ENCODE measurements at places on chromosomes 5 and 9.

- no peak for DNase-seq
These were observed 25.2 kb upstream of the FOCAD start for GRCh38 chr9:20658677-20659473.

- no peak for DNase-seq
These were observed 56.1 kb downstream of the SHB start for GRCh38 chr9:38012767-38013450.

- no peak for DNase-seq
These were observed 220.7 kb upstream of the MSX2 start for GRCh38 chr5:174503461-174504265.

DNA sequence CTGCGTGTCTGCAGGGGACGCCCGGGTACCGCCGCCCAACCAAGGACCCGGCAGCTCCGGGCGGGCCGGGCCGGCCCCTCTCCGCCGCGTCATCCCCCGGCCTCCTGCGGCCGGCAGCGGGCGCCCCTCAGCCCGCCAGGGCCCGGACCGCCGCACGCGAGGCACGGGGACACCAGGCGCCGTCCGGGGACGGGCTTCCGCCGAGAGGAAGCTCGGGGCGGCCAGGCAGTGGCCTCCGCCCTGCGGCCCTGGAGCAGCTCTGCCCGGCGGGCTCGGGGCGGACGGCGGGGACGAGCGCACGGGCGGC lies 373 bp downstream of the FBXW5 start:
- no peak for DNase-seq

- DNase-seq: no peak
These were observed 151.6 kb upstream of the PHYKPL start for GRCh38 chr5:178383919-178384815.

DNA sequence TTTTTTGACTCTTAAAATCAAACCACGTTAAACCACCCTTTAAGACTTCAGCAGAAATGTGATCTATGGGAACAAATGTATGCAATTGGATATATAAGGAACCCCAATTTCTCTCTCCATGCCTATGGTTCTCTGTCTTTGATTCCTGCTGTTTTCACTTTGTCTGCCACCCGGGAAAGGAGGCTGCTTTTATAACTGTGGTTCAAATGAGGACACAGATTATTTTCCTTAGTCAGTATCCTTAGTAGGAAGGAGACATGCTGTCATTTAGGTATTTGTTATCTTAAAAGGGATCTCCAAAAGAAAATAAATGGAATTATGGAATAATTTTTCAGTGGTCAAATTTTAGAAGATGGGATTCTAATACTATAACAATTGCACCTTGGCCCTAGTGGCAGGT lies 176.1 kb upstream of the NREP start:
- DNase-seq: no peak

DNA sequence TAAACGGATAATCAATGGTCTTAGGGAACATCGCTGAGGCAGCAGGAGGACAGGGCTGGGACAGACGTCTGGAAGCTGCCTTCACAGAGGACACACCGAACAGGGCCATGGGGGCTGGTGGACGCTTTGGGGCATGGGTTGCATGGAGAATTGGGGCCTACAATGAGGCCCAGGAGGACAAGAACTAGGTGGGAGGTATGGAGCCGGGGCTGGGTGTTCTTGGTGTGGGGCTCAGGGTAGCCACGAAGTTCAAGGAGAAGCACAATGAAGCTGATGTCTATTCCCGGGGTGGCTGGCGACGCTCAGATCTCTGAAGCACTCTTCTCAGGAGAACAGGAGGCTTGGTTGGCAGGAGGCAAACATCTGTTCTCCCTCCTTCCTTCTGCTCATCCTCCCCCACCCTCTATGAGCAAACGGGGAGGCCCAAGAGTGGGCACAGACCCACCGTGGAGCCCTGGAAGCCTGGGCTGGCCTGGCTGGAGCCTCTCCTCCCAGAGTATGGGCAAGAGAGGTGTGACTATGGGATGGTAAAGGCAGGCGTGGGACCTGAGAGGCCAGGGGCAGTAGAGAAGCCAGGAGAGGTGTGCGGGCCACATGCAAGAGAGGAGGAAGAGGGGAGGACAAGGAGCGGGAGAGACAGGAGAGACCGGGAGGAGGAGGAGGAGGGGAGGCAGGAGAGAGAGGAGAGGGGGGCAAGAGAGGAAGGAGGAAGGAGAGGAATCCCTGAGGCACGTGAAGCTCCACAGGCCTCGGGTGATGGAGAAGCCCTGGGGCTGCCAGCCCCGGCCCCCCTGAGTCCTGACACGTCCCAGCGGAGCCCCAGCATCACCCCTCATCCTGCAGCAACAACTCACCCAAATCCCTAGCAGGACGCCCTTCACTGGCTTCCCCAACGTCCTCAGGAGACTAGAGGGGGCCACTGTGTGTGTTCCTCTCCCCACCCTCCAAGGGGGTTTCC lies 159.1 kb downstream of the OLFM1 start:
- no peak for DNase-seq

GRCh38 chr5:174312270-174312617 lies 266.7 kb downstream of the NSG2 start:
- DNase-seq: no peak

GRCh38 chr5:135599421-135600151 lies 20.8 kb upstream of the CXCL14 start:
- no peak for DNase-seq

GRCh38 chr5:92922231-92922967 lies 658.6 kb downstream of the NR2F1-AS1 start:
- no peak for DNase-seq

DNA sequence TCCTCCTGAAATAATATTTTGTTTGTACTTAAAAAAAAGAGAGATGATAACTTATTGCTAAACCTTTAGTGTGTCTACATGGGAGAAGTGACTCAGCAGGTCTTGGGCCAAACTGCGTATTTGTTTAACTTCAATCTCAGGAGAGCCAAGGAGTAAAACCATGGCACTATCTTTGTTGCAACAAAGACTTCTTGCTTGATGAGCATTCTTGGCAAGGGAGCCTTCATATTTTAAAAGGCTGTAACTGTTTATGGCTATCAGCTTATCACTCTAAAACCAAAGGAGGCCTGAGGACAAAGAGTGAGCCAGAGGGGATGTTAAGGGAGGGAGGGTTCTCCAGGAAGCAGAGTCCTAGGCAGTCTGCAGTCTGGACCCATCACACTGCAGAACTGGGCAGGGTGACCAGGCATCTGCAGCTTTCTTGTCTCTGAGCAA lies 216.2 kb upstream of the S1PR3 start:
- DNase-seq: no peak

- DNase-seq: no peak
These were observed 19.0 kb downstream of the SPDL1 start for GRCh38 chr5:169602535-169602934.

DNA sequence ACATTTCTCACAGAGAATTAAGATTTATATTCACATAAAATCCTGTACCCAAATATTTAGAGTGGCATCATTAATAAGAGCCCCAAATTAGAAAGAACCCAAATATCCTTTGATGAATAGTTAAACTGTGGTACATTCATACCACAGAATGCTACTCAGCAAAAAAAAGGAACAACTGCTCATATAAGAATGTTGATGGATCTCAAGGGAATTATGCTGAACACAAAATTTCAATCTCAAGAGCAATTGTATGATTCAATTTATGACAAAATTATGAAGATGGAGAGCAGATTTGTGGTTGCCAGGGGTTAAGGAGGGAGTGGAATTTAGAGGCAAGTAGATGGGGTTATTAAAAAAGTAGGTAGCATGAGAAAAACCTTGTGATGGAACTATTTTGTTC lies 4.5 kb upstream of the PAIP1 start:
- DNase-seq: no peak

GRCh38 chr9:75146229-75146628 lies 57.9 kb downstream of the OSTF1 start:
- no peak for DNase-seq

GRCh38 chr9:8708728-8709127 lies 909.1 kb upstream of the DMAC1 start:
- no peak for DNase-seq

GRCh38 chr5:116727248-116727647 lies 152.6 kb upstream of the SEMA6A start:
- no peak for DNase-seq

- DNase-seq: no peak
These were observed 19.0 kb downstream of the ACTL7B start for GRCh38 chr9:108836781-108837180.

DNA sequence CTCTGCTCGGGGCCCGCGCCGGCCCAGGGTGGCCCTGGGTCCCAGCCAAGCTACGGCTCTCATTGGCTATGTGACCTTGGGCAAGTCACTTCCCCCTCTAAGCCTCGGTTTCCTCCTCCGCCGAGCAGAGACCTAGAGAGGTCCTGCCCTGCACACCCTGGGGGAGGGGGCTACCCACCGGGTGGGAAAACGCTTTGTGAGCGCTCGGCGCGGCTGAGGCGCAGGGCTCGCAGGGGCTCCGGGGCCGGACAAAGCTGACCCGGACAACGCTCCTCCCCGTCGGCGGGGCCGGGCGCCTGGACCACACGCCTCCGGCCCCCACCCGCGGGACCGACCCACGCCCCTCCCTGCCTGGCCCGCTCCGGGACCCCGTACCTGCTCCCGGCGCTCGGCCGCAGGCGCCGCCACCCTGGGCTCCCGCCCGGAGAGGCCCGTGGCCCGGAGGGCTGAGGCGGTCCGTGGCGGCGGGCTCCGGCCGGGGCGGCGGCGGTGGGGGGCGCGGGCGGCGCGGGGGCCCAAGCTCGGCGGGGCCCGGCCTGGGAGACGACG lies 85.7 kb upstream of the MELK start:
- DNase-seq: peak; percentile 39

- DNase-seq: no peak
These were observed 1.6 kb upstream of the DHFR start for GRCh38 chr5:80656425-80656824.

GRCh38 chr9:136270173-136270705 lies 24.6 kb upstream of the QSOX2 start:
- DNase-seq: no peak

DNA sequence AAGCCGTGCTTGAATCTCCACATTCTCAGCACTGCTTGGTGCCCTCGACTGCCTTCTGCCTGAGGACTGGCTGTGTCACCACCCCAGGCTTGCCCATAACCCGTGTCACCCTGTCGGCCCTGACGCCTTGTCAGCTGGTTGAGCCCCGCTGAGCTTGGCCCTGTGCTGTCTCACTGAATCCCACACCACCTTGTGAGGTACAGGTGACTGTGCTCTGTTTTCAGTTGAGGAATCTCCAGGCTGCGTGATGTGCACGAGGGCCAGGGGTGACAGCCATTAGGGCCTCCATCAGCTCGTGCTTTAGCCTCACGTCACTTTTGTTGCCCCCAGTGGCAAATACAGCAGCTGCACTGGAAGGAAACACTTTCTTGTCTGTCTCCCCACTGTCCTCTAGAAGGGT lies 90.7 kb downstream of the CACNA1B start:
- DNase-seq: no peak

DNA sequence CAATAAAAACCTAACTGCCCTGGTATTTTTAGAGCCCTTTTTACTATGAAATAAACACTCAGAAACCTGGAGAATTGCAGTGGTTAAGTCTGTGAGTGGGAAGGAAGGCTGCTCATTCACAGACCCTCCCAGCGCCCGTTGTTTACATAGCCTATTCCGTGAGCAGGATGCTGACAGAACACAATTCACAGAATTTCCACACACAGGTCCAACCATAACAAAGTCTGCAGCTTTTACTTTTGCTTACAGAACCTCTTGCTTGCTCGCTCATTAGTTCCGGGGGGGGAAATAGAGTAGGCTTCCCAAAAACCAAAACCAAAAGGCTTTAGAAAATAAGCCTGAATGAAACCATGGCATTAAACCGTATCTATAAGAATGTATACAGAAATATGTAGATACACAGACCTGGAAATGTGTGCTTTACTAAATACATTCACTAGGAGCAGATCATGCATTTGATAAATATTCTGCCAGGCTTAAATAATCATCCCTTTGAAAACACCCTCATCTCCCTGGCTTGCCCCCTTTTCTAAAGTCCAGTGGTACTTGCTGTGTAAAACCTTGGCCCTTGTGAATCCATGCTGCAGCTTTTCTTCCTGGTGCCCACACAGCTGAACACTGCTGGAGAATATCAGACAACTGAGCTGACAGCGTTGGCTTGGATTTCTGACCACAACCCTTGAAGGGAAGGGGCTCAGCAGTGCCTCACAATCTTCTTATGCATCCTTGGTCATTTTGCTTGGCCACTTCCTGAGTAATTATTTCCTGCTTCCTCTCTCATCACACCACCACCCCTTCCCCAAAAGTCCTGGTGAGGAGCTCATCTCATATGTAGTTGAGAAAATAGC lies 128.0 kb downstream of the FANCC start:
- no peak for DNase-seq

GRCh38 chr5:116002116-116002906 lies 30.0 kb upstream of the ARL14EPL start:
- DNase-seq: no peak

- no peak for DNase-seq
These were observed 60.0 kb upstream of the FOXE1 start for GRCh38 chr9:97793067-97793466.

GRCh38 chr5:1899201-1899600 lies 16.5 kb upstream of the IRX4 start:
- DNase-seq: no peak

DNA sequence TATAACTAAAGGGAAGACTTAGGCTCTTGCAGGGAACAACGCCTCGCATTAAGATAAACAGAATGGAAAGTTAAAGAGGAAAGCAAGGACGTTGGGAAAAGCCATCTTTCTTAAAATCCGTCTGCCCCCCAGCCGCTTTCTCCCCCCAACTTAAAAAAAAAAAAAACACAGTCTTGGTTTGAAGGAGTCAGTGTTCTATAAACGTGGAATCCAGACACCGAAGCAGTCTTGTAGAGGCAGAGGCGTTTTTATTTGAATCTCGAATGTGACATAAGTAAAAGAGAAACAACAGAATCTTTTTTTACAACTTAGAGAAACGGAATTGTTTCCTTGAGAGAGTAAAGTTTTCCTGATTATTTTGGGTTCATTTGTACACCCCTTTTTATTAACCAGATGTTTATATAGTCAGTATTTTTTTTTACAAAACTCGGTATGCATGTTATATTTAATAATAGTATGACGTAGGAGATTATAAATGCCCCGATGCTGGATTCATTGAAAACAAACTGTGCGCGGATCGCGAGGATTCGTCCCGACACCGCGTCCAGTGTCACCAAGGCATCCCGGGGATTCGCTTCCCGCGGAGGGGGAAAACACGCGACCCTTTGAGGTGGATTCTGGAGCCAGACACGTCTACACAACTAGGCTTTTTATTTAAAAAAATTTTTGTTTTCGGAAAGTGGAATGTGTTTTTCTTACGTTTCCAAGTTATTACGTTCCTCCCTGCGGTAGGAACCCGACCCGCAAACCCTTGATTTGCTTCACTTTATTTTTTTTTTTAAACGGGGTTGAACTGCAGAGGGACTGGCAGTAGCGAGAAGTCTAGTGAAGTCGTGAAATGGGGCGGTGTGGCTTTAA lies 6.7 kb downstream of the PTCH1 start:
- DNase-seq: peak; percentile 23

- no peak for DNase-seq
These were observed 16.1 kb upstream of the TTLL11 start for GRCh38 chr9:122109035-122109813.

GRCh38 chr5:95615164-95615467 lies 4.8 kb upstream of the GPR150 start:
- DNase-seq: no peak
